Psoas muscle (tissue), 8 donors: ENCODE measurements at places on chromosomes 6 and 20. TPM values are rescaled to one million over a fixed set of nuclear protein-coding genes. Genes with fewer than 3 reads are reported as not detected.

Gene SLC44A4
- total RNA-seq: 0.24 TPM

Gene LZTS3
- total RNA-seq: 7.9 TPM

Gene SNPH
- total RNA-seq: 9.3 TPM

Gene MYL9
- 43.8 TPM for total RNA-seq

Gene PRPF6
- total RNA-seq: 51.0 TPM

Gene SSTR4
- total RNA-seq: not detected

Gene HRH3
- not detected for total RNA-seq

Gene COL12A1
- total RNA-seq: 22.5 TPM

Gene ANGPT4
- total RNA-seq: not detected

Gene MYLK2
- 144 TPM for total RNA-seq

Gene APOBEC2
- total RNA-seq: 399 TPM

Gene C20orf144
- not detected for total RNA-seq

Gene TMEM74B
- 0.22 TPM for total RNA-seq

Gene FAM83D
- total RNA-seq: not detected

Gene DEFB132
- not detected for total RNA-seq

Gene PACSIN1
- 0.11 TPM for total RNA-seq

Gene OLIG3
- total RNA-seq: not detected

Gene AGER
- 2.0 TPM for total RNA-seq

Gene SLC35B2
- 22.4 TPM for total RNA-seq

Gene RIMS1
- total RNA-seq: 1.4 TPM

Gene PPP1R14C
- 22.5 TPM for total RNA-seq

Gene PGC
- total RNA-seq: not detected

Gene CCM2L
- 4.0 TPM for total RNA-seq

Gene SLC17A1
- not detected for total RNA-seq

Gene CASS4
- total RNA-seq: 0.36 TPM

Gene NANP
- 2.2 TPM for total RNA-seq

Gene AARS2
- 4.6 TPM for total RNA-seq

Gene PPIL4
- total RNA-seq: 25.7 TPM

Gene C6orf47
- 13.5 TPM for total RNA-seq

Gene C6orf120
- 23.6 TPM for total RNA-seq

Gene LST1
- total RNA-seq: 2.9 TPM

Gene EPPIN
- not detected for total RNA-seq

Gene SCUBE3
- total RNA-seq: not detected
